Neural progenitor cell (in vitro differentiated cells): ENCODE measurements at places on chromosomes 2 and 18. TPM values are rescaled to one million over a fixed set of nuclear protein-coding genes. Genes with fewer than 3 reads are reported as not detected.

GRCh38 chr2:159285929-159286708, at the start of gene WDSUB1:
Gene WDSUB1, minus strand, starts transcription at chr2:159286703. Its CDS starts 3,634 bp downstream, at chr2:159283069.
- H3K27me3 ChIP-seq = no peaks in the 10 kb centered on the region
- DNase-seq = peak; percentile 77
- no peaks in the 10 kb centered on the region for H3K36me3 ChIP-seq
- peak within 1 kb of the TSS; percentile 61 for H3K4me3 ChIP-seq
- H3K4me1 ChIP-seq = peaks cover 7% of the 10 kb centered on the region

GRCh38 chr18:69897397-69898108, 50.1 kb downstream of the CD226 start:
- no peaks in the 10 kb centered on the region for H3K36me3 ChIP-seq
- H3K27me3 ChIP-seq = no peaks in the 10 kb centered on the region
- no peak overlapping the region for H3K4me3 ChIP-seq
- no peak overlapping the region for H3K27ac ChIP-seq
- H3K4me1 ChIP-seq = no peaks in the 10 kb centered on the region

GRCh38 chr2:34261701-34262100, 662.6 kb upstream of the FAM98A start:
- H3K36me3 ChIP-seq = no peaks in the 10 kb centered on the region
- no peaks in the 10 kb centered on the region for H3K27me3 ChIP-seq
- no peaks in the 10 kb centered on the region for H3K4me1 ChIP-seq
- H3K27ac ChIP-seq = no peak overlapping the region

ELOA2 gene
- total RNA-seq = not detected in 2 replicates

DNA sequence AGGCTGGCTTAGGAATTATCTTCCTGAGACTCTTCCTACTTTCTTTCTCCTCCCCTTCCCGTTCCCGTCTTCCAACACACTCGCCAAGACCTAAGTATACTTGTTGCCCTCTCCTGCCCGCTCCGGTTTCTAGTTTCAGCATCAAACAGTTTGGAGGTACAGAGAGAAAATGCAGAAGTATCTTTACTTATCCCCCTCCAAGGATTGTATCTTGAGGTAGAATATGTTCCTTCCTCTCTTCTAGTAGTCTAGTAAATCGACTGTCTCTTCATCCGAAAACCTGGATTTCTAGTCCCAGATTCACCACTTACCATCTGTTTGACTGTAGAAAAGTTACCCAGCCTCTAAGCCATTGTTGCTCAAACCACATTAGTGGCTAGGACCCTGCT, 755 bp downstream of the EIF4E2 start:
- peak overlapping the region; percentile 58 for H3K4me3 ChIP-seq
- H3K36me3 ChIP-seq = no peaks in the 10 kb centered on the region
- peaks cover 4% of the 10 kb centered on the region for H3K4me1 ChIP-seq

UGT1A8 gene
- not detected in 2 replicates for total RNA-seq

DNA sequence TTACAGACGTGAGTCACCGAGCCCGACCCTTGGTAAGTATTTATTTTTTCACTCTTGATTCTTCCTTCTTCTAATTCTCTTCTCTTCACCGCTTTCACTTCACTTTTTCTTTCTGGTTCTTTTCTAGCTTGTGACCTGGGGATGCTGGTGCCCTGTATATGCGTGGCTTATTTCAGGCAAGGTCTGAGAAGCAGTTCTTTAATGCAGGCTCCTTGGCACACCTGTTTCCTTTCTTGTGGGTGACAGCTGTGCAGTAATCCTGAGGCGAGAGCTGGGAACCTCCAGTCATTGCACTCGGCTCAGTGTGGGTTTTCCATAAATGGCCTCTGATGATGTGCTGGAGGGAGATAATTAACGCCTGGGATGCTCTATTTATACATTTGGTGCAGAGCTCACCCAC, 193.8 kb downstream of the TSN start:
- no peaks in the 10 kb centered on the region for H3K4me1 ChIP-seq
- DNase-seq = no peak
- no peak overlapping the region for H3K27ac ChIP-seq

GRCh38 chr2:85713836-85714235, 19.7 kb downstream of the GNLY start:
- no peak for DNase-seq
- H3K4me1 ChIP-seq = peaks cover 22% of the 10 kb centered on the region
- no peaks in the 10 kb centered on the region for H3K27me3 ChIP-seq
- H3K4me3 ChIP-seq = no peak overlapping the region
- no peaks in the 10 kb centered on the region for H3K36me3 ChIP-seq
- no peak overlapping the region for H3K27ac ChIP-seq

DNA sequence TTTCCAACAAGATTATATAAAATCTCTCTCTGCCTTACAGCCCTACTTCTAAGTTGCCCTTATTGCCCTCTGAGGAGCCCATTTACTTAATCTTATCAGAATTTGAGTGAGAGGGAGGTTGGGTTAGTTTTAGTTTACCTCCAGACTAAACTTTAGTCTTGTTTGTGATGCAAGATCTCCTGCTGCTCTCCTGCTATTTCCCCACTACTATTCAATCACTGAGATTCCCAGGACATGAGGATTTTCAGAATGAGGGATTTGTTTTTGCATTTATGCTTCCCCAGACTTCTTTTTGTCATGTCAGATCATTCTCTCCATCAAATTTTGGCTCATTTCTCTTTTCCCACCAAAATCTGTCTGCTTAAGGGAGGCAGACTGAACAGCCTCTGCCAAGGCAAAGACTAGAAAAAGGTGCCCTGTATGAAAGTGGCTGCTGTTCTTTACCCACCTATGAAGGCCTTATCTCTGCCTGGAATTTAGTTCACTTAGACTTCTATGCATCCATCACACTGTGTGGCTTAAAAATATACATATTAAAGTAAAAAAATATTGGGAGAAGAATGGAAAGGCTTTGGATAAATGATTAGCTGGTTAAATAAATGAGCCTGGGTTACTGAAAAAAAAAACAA, 401.3 kb downstream of the PID1 start:
- H3K4me1 ChIP-seq = peaks cover 7% of the 10 kb centered on the region
- H3K4me3 ChIP-seq = no peak overlapping the region
- no peak overlapping the region for H3K27ac ChIP-seq

- H3K4me3 ChIP-seq = no peak overlapping the region
- H3K27me3 ChIP-seq = no peaks in the 10 kb centered on the region
- H3K4me1 ChIP-seq = no peaks in the 10 kb centered on the region
- peak; percentile 66 for DNase-seq
- no peaks in the 10 kb centered on the region for H3K36me3 ChIP-seq
Observed at GRCh38 chr2:53422979-53423378, 344.6 kb upstream of the CHAC2 start.

DNA sequence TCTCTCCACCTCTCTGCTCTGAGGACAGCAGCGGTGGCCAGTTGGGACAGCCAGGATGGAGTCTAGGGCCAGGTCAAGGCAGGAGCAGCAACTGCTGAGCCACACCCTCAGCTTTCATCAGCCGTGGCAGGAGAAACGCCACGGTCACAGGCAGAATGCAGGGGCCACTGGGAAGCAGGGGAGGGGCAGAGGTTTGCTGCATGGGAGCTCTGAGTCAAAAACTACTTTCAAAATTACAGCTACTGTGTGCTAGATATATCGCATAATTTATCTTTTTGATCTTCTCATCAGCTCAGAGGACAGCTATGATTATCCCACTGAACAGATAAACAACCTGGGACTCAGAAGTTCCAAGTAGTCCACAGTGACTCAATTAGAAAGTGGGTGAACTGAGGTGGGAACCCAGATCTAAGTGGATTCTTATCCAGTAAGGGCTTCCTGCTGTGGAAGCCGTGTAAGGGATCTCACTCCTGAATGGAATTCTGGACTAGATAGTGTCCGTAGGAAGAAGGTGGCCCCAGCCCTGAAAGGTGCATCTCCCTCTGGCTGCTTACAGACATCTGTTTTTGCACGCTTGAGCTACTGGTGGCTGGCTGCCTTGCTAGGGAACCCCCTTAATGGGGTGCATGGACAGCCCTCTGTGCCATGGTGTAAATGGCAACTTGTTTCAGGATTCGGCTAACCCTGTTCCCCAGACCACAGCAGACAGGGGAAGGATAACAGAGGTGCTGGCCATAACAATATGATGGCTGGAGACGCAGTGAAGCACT, 194.6 kb upstream of the SMAD2 start:
- no peak for DNase-seq
- no peaks in the 10 kb centered on the region for H3K27me3 ChIP-seq
- H3K4me1 ChIP-seq = peaks cover 9% of the 10 kb centered on the region
- no peak overlapping the region for H3K4me3 ChIP-seq
- no peaks in the 10 kb centered on the region for H3K36me3 ChIP-seq
- no peak overlapping the region for H3K27ac ChIP-seq

MLPH gene
- not detected in 2 replicates for total RNA-seq

- H3K27me3 ChIP-seq = no peaks in the 10 kb centered on the region
- H3K27ac ChIP-seq = no peak overlapping the region
- H3K4me1 ChIP-seq = no peaks in the 10 kb centered on the region
- H3K4me3 ChIP-seq = no peak overlapping the region
Observed at GRCh38 chr2:159650574-159650973, 34.2 kb upstream of the BAZ2B start.

GRCh38 chr2:39154944-39155343, 34.1 kb upstream of the SOS1 start:
- H3K4me3 ChIP-seq = no peak overlapping the region
- H3K36me3 ChIP-seq = no peaks in the 10 kb centered on the region
- H3K27me3 ChIP-seq = no peaks in the 10 kb centered on the region
- no peaks in the 10 kb centered on the region for H3K4me1 ChIP-seq
- no peak for DNase-seq
- no peak overlapping the region for H3K27ac ChIP-seq

DNA sequence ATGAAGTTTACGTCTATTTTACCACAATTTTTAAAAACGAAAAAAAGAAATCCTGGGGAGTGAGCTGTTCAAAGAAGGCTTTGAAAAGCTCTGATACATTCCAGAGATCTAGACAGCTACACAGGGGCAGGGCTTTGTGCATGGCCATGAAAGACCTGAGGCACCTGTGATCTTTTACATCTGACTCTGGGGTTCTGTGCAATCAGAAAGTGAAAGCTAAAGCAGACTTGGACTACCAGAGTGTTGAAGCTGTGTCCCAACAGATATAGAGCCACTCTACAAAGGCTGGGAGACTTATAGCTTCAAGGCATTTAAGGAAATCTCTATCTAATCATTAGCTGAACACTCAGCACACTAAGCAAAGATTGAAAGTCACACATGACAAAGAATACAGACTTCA, 34.1 kb downstream of the PARD6G start:
- DNase-seq = no peak
- no peak overlapping the region for H3K27ac ChIP-seq
- no peaks in the 10 kb centered on the region for H3K27me3 ChIP-seq
- no peak overlapping the region for H3K4me3 ChIP-seq

GRCh38 chr2:105969552-105969951, 224.5 kb downstream of the UXS1 start:
- no peaks in the 10 kb centered on the region for H3K36me3 ChIP-seq
- no peaks in the 10 kb centered on the region for H3K4me1 ChIP-seq
- no peaks in the 10 kb centered on the region for H3K27me3 ChIP-seq
- DNase-seq = peak; percentile 73

- H3K4me1 ChIP-seq = no peaks in the 10 kb centered on the region
- no peaks in the 10 kb centered on the region for H3K36me3 ChIP-seq
- no peak overlapping the region for H3K4me3 ChIP-seq
- DNase-seq = peak; percentile 54
Observed at GRCh38 chr18:74652392-74652988, 54.8 kb downstream of the ZNF407 start.

KATNAL2 gene
- 28.6 and 39.9 TPM in 2 replicates for total RNA-seq

ECEL1 gene
- total RNA-seq = 0.84 and 3.8 TPM in 2 replicates

DNA sequence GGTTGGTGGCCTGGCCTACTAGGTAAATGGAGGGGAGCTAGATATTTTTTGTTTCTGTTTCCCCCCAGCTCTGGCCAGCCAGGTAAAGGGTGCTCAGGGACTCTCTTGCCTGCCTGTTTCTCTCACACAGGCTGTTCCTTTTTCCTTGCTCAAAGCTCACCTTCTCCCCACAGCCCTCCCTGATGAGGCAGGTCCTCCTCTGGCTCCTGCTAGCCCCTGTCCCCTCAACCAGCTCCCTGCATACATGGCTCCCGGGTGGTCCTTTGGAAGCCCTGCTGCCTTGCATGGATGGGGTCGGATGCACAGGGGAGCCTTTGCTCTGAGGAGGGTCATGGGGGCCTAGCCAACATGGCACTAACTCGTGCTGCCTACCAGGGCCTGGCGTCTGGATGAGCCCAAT, 27.8 kb downstream of the DYSF start:
- no peak overlapping the region for H3K27ac ChIP-seq
- no peak overlapping the region for H3K4me3 ChIP-seq
- no peaks in the 10 kb centered on the region for H3K27me3 ChIP-seq
- no peaks in the 10 kb centered on the region for H3K36me3 ChIP-seq
- no peak for DNase-seq

- H3K27me3 ChIP-seq = no peaks in the 10 kb centered on the region
- H3K27ac ChIP-seq = no peak overlapping the region
- no peak overlapping the region for H3K4me3 ChIP-seq
- H3K36me3 ChIP-seq = no peaks in the 10 kb centered on the region
- no peak for DNase-seq
Observed at GRCh38 chr2:166485558-166486178, 8.4 kb downstream of the SCN7A start.

NAT8 gene
- not detected in 2 replicates for total RNA-seq

DNA sequence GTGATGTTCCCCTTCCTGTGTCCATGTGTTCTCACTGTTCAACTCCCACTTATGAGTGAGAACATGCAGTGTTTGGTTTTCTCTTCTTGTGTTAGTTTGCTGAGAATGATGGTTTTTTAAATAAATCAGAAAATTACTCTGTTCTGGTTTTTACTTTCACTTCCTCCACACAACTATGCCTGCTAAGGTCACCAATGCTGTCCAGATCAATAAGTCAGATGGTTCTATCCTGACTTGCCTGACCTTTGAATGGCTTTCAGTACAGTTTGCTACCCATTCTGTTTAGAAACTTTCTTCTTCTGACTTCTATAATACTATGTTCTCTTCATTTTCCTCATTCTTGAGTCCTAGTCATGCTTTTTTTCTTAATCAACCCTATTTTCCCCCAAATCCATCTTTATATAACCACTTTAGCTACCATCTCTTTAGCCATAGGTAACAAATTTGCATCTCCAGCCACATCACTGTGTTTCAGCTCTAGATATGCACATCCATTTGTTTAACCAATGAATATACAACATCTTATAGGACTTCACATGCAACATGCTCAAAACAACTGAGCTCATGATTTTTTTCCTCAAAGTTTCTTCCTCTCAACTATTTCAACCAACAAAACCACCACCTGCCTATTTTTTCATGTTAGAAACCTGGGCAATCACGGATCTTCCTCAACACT, 58.8 kb upstream of the SLC38A11 start:
- H3K27me3 ChIP-seq = no peaks in the 10 kb centered on the region
- no peak overlapping the region for H3K27ac ChIP-seq
- H3K36me3 ChIP-seq = no peaks in the 10 kb centered on the region
- no peak overlapping the region for H3K4me3 ChIP-seq
- no peak for DNase-seq

GRCh38 chr2:28662468-28663181, 89.0 kb upstream of the PPP1CB start:
- H3K27me3 ChIP-seq = no peaks in the 10 kb centered on the region
- no peak for DNase-seq
- H3K36me3 ChIP-seq = no peaks in the 10 kb centered on the region
- no peak overlapping the region for H3K4me3 ChIP-seq
- no peak overlapping the region for H3K27ac ChIP-seq

DNA sequence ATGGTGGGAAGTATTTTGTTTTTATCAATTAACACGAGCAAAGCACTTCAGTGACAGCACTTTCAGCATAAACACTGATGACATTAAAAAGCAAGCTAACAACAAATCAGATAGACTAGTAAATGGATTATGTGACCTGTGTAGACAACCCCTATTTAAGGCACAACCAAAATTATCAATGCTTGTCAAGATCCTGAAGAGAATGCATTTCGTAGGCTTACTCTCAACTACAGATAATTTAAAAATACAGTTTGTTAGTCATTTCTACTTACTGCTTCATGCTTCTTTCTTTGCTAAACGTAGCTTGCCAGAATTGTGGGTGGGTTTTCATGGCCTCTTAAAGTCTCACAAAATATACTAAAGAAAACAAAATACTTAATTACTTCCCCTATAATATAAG, 3.4 kb downstream of the CSRNP3 start:
- H3K36me3 ChIP-seq = no peaks in the 10 kb centered on the region
- H3K27ac ChIP-seq = peak overlapping the region; percentile 39
- H3K4me1 ChIP-seq = peaks cover 33% of the 10 kb centered on the region
- no peak for DNase-seq
